HT1080 (cell line): ENCODE measurements at places on chromosomes 2 and 18. TPM values are rescaled to one million over a fixed set of nuclear protein-coding genes. Genes with fewer than 3 reads are reported as not detected.

GRCh38 chr18:58051765-58052460 lies 7.9 kb downstream of the NEDD4L start:
- peak; percentile 42 for DNase-seq

The SMYD1 gene
- not detected in 2 replicates for total RNA-seq

- DNase-seq, result no peak
These were observed 36.0 kb upstream of the WIPF1 start for GRCh38 chr2:174633623-174633930.

- peak; percentile 84 for DNase-seq
These were observed 48.0 kb upstream of the HNRNPA3 start for GRCh38 chr2:177164584-177165052.

DNA sequence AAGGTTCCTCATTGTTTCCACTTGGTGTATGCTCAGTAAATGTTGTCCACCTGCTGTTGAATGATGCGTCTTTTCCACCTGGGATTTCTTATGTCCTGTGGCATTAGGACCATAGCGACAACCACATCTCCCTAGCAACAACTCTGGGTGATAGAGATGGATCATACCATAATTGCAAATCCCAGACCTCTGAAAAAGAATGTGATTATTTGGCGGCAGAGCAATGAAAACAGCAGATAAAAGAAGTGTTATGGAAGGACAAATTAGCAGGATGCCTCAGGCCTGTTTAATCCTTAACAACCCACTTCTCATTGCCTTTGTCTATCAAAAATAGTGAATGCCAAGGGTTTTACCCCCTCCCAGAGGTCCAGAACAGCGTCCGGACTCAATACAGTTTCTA lies 278.9 kb downstream of the TSN start:
- no peak for DNase-seq
